ENCODE measurements at places on chromosomes 11 and 22. TPM values are rescaled to one million over a fixed set of nuclear protein-coding genes. Genes with fewer than 3 reads are reported as not detected.

GRCh38 chr22:47307326-47307725 lies 544.9 kb downstream of the TBC1D22A start:
- no peak for DNase-seq

DNA sequence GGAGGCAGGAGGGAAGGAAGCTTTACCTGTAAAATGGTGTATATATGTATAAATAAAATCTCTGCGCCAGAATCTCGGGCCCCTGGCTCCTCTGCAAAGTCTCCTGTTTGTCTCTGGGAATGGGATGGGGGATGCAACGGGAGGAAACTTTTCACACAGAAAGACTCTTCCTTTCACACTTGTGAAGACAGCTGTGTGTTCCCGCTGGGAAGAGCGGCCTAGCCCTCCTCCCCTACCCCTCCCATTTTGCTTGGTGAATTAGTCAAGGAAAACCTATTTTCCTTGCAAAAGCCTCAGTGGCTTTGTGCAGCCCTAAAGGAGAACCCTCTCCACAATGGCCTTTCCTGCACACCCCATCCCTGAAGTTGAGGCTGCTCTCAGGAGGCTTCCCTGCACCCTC lies 9.4 kb upstream of the IGF2 start:
- DNase-seq, result no peak

Gene LMO2
- 16.1 TPM for total RNA-seq

GRCh38 chr22:43487311-43488030 lies 75.7 kb downstream of the MPPED1 start:
- no peak for DNase-seq

- DNase-seq, result no peak
Measured at GRCh38 chr11:93570759-93571413, 27.7 kb upstream of the SMCO4 start.

- no peak for DNase-seq
Measured at GRCh38 chr22:36411589-36412258, 24.0 kb upstream of the MYH9 start.

GRCh38 chr11:85949798-85950197 lies 94.6 kb downstream of the CCDC83 start:
- no peak for DNase-seq

Gene OR52M1
- total RNA-seq, result not detected

Gene PLEKHA7
- 14.9 TPM for total RNA-seq

DNA sequence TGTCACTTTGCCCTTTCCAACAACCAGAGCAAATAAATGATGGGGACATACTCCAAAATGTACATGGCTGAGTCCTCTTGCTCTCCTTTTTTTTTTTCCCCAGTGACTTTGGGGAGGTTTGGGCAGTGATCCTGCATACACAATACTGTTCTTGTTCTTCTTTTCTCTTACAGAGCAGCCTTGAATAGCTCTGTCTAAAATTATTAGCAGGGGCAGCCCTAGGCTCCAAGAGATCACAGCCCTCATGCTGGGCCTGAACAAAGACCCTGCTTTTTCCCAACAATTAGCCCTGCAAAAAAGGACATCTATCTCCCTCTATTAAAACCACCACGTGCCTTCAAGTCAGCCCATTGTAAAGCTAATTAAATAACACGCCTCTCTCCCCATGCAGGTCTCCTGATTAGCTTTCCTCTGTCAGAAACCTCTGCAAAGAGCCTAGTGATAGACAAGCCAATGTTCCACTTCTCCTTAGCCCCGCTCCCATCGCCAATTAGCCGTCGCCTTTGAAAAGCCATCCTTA lies 54.7 kb downstream of the ETS1 start:
- no peak for DNase-seq

- no peak for DNase-seq
Measured at GRCh38 chr11:58776891-58777710, 45.4 kb upstream of the GLYAT start.

DNA sequence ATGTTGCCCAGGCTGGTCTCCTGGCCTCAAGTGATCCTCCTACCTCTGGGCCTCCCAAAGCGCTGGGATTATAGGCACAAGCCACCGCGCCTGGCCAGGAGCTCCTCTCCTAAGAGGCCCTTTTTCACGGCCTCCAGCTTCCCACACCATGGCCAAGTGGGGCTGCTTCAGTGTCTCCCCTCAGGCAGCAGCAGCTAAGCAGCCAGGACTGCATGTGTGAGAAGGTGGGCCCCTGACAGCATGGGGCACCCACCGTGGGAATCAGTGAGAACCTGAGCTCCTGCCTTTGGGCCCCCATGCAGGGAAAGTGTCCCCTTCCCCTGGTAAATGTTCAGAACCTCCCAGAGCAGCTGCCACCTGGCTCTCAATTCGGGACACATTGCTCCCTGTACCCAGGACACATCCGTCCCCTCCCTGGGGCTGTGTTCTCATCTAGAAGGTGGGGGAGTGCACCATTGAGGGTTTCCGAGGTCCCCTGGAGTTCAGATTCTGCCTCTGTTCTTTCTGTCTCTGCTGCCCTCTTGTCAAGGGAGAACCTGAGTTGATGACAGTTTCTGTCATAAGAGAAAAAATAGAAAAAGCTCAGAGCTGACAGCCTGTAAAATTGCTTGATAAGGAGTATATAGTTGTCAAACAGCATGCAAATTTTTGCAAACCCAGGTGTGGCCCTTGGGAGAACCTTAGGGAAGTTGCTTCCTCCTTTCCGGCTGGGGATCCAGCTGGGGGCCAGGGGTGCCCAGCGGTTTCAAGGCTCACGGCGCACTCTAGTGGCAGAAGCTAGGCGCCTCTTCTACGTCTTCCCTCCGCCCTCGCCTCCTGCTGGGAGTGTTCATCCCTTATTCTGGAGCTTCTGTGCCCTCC lies 29.7 kb downstream of the FAM83F start:
- DNase-seq, result no peak

- DNase-seq, result no peak
Measured at GRCh38 chr11:130131961-130132850, 27.4 kb upstream of the ST14 start.

DNA sequence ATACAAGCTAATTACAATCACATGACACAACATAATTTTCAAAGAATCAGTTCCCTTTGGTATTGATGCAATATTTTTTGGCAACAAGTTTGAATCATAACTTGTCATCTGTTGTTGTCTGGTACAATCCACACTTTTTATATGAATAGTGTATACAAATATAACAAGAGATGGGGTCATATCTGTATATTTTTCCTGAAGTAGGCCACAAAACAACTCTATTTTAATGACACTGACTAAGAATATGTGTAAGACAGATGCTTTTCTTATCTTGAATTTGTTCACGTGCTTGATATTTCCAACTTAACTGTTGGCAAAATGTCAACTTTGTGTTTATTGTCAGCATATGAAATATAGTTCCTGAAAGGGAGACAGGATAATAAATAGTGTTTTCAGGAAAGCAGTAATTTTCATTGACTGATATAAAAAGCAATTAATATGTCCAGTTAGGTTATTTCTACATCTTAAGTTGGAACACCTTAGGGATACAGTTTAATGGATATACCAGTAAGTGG lies 27.9 kb downstream of the NOX4 start:
- no peak for DNase-seq

DNA sequence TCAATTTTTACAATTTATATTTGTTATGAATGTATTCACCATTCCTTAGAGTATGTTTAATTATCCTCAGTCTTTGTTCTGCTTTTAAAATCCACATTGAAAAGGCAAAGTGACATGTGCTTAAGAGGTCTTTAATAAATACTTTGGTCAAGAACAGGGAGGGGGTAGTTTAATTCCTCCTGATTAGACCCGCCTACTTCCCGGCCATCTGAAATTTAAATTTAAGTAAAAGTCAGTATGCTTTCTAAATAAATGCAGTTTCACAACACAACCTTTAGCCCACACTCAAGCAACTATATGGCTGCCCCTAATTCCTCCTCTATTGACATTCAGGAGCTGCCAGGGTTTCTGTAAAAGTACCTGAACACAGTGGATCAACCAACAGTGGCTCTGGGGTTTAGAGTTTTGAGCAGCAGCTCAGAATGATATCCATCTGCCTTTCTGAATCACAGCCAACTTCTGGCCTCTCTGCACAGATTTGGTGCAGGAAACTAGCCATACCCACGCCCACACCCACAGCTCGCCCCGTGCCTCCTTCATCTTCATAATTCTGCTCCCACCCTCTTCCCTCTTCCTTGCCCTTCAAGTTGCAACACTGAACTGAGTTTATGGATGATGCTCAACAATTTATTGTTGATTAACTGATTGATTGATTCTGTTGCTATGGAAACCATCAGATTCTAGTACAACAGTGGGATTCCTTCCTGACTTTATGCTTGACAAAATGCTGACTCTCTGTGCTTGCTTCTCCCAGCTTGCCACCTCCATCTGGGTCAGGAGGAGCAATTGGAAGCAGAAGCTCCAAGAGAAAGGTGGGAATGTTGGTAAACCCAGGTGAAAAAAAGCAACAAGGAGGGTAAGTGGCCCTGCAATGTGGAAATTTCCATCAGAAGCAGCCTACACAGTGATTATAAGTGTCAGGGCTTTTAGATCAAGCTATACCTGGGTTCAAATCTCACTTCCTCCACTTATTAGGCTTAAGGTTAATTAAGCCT lies 70.8 kb downstream of the PANX1 start:
- peak; percentile 78 for DNase-seq

Gene OR52E8
- total RNA-seq, result not detected

- DNase-seq, result no peak
Measured at GRCh38 chr22:37544955-37545702, 15.2 kb upstream of the CDC42EP1 start.

- no peak for DNase-seq
Measured at GRCh38 chr22:17090550-17090949, 5.8 kb downstream of the IL17RA start.

DNA sequence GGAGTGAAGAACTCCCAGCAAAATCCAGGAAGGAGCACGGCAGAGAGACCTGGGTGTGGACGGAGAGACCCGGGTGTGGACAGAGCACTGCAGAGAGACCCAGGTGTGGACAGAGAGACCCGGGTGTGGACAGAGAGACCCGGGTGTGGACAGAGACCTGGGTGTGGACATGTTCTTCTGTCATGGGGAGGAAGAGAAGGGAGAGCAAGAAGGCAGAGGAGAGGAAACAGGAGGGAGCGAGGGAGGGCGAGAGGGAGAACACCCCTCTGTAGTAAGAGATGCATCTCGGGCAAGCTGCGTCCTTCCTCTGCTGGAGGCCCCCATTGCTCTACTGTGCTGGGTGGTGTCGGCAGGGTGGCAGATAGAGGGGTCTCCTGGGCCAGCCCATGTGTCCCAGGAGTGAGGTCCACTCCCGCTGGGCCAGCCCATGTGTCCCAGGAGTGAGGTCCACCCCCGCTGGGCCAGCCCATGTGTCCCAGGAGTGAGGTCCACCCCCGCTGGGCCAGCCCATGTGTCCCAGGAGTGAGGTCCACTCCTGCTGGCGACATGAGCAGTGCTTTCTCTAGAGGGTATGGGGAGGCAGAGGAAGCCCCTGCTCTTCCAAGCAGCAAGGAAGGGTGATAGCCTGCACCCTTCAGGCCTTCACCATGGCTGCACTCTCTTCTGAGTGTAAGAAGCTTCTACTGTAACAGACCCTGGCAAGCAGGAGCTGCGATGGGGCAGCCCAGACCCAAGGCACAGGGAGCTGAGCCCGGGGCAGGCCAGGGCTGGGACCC lies 934.2 kb downstream of the BRD1 start:
- no peak for DNase-seq

Gene SERPING1
- total RNA-seq, result 16.7 TPM

Measured in cerebellum (tissue), 4 donors.